ENCODE measurements at places on chromosomes 12 and 14.

DNA sequence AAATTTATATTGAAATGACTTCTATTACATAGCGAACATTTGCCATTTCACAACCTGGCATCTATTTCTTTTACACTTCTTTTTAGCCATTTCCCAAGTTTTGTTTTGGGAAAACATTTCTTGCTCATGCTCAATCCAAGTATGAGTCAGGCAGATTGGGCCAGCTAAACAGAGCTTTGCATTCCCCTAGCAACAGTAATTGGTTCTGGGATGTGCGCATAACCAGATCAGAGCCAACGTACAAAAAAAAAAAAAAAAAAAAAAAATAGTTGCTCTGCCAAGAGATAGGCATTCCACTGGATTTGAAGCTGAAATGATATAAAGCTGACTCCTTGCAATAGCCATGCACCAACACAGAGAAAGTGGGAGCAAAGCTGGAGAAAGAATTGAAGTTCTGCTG, 37.5 kb downstream of the PLCZ1 start:
- DNase-seq: no peak

DNA sequence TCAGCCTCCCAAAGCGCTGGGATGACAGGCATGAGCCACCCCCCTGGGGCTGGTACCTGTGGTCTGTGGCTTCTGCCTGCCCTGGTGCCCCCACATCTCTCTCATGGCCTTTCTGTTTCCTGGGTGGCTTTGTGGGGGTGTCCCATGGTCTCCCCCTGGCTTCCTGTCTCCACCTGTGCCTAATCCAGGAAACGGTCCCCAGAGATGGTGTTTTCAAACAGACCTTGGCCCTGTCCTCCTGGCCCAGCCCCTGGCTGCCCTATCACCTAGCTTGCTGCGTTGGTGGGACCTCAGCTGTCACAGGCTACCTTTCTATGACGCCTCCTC, 18.1 kb downstream of the MEG3 start:
- DNase-seq: no peak

GRCh38 chr12:29656762-29657538, 126.8 kb downstream of the TMTC1 start:
- DNase-seq: no peak

GRCh38 chr12:52359621-52360061, 7.6 kb downstream of the KRT85 start:
- no peak for DNase-seq

- DNase-seq: no peak
Observed at GRCh38 chr14:97644365-97644764, 847.2 kb downstream of the VRK1 start.

- no peak for DNase-seq
Observed at GRCh38 chr12:132253698-132254480, 75.5 kb downstream of the GALNT9 start.

Measured in T-helper 9 cell (primary cell).